Ovary (tissue), 10 donors: ENCODE measurements at places on chromosomes 6 and 20. TPM values are rescaled to one million over a fixed set of nuclear protein-coding genes. Genes with fewer than 3 reads are reported as not detected.

BFSP1 gene
- 1.5 TPM for polyA plus RNA-seq

TMEM14C gene
- 207 TPM for polyA plus RNA-seq

PBOV1 gene
- not detected for polyA plus RNA-seq

MLN gene
- not detected for polyA plus RNA-seq

FAM209B gene
- 0.22 TPM for polyA plus RNA-seq

LATS1 gene
- 10.7 TPM for polyA plus RNA-seq

TULP1 gene
- 0.50 TPM for polyA plus RNA-seq

TOX2 gene
- polyA plus RNA-seq, result 2.3 TPM

DNA sequence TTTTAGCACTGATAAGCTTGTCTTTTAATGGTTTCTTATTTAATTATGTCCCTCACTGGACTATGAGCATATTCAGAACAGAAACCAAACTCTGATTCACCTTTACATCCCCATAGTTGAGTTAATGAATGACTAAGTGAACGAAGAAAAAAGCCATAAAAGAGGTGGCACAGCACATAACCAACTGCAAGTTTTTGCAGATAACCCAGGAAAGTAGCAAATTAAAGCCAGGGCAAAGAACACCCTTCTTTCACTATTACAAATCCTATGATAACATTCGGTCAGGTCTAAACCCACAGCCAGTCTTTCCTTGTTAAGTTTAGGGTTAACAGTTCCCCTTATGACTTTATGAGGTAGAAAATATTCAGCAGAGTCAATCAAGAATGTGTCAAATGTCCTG is 102.7 kb downstream of the RIN2 start:
- DNase-seq, result no peak

DNA sequence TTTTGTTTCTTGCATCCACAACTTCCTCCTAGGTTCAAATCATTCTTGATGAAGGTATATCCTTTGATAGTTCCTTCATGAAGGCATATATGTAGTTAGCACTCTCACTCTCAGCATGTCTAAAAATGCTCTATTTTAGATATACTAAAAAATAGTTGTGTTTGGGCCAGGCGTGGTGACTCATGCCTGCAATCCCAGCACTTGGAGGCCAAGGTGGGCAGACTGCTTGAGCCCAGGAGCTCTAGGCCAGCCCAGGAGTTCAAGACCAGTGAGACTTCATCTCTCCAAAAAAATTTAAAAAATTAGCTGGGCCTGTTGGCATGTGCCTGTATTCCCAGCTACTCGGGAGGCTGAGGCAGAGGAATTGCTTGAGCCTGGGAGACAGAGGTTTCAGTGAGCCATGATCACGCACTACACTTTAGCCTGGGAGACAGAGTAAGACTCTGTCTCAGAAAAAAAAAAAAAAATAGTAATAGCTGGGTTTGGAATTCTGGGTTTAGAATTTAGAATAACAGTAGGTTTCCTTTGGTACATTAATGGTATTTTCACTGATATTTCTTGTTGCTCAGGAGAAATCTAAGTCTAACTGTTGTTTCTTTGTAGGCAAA is 7.0 kb downstream of the SERAC1 start:
- no peak for DNase-seq

GRCh38 chr20:60180986-60181385 is 222.8 kb downstream of the CDH26 start:
- DNase-seq, result no peak

GRCh38 chr6:45513213-45513618 is 135.5 kb upstream of the SUPT3H start:
- DNase-seq, result no peak

- no peak for DNase-seq
Observed at GRCh38 chr6:49698478-49698877, 14.9 kb downstream of the CRISP2 start.

- DNase-seq, result no peak
Observed at GRCh38 chr6:8060346-8060745, 3.8 kb downstream of the BLOC1S5 start.

DNA sequence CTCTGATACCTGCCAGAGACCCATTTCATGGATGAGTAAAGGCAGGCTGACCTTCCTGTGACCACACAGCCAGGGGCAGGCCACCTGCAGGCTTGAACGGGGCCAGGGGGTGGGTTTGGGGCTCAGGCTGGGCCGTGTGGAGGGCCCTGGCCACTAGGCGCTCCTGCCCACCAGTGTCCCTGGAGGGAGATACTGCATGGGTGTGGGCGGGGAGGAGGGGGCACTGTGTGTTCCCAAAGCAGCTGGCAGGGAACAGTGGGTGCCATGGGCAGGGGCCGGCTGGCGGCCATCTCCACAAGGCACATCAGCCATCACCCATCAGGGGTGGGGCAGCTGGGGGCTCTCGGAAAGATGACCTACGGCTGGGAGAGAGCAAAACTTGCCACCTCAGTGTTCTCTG is 15.4 kb downstream of the SRC start:
- peak; percentile 12 for DNase-seq

GRCh38 chr20:20741087-20742045 is 28.9 kb upstream of the RALGAPA2 start:
- DNase-seq, result no peak

DNA sequence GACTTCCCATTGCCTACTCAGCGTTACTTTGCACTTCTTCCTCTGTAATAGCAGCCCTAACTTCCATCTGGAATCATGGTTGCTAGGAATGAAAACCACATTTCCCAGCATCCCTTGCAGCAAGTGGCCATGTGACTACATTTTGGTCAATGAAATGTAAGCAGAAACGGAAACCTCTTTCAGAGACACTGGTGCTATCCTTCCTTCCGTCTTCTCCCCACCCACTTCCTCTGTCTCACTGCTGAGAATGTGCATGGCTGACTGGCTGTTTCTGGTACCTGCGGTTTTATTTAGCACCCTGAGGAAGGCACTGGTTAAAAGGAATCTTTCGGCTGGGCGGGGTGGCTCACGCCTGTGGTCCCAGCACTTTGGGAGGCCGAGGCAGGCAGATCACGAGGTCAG is 107.4 kb downstream of the SCML4 start:
- DNase-seq, result no peak

GRCh38 chr20:38156280-38156679 is 8.8 kb downstream of the TGM2 start:
- DNase-seq, result no peak

- DNase-seq, result peak; percentile 79
Observed at GRCh38 chr6:7052443-7053011, 55.2 kb upstream of the RREB1 start.

- DNase-seq, result no peak
Observed at GRCh38 chr6:170429450-170429849, 122.9 kb downstream of the FAM120B start.

- no peak for DNase-seq
Observed at GRCh38 chr20:8361006-8361652, 229.1 kb downstream of the PLCB1 start.

- no peak for DNase-seq
Observed at GRCh38 chr6:159434410-159434809, 258.6 kb downstream of the SOD2 start.

DNA sequence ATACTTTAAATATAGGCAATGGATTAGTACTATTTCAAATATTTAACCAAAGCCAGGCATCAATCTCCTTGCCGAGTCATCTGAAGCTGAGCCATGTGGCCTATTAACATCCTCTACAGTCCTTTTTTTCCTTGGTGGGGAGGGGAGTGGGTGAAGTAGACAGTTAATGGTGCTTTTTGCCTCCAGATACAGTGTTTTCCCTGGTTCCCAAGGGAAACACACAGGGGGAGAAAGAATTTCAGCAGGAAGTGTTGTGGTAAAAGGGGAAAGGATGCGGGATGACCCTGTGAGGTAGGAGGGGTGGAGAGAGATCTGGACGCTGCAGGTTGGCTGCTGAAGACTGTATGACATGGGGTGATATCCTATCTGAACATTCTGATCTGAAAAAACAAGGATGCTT is 9.6 kb downstream of the CLDN20 start:
- no peak for DNase-seq

- no peak for DNase-seq
Observed at GRCh38 chr6:82240186-82240585, 7.4 kb downstream of the IBTK start.

DNA sequence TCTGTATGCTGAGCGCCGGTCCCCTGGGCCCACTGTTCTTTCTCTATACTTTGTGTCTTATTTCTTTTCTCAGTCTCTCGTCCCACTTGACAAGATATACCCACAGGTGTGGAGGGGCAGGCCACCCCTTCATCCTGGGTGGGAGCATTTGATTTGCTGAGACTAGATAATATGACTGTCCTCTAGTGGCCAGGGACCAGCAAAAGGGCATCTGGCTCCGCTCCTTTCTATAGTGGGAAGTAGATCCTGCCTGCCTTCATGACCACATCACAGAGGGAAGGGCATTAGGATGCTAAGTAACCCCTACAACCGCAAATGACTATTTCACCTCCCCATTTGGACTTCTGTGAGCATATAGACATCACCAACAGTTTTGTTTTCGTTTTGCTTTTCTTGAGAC is 64.5 kb downstream of the TRMT6 start:
- no peak for DNase-seq

DNA sequence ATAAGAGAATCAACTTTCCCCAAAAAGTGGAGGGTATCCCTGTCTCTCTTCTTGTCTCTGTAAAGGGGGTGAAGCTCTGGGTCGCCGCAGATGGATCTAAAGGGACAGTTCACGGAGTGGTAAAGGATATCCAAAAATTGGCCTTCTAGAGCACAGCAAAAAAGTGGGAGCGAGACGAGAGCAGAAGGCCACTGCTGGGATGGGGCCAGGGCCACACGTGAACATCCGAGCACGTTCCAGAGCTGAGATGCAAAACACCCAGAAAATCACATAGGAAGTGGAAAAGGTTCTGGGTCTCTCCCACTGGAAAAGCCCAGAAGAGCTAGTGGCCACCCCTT is 837 bp downstream of the TRAM2 start:
- DNase-seq, result peak; percentile 70

- peak; percentile 83 for DNase-seq
Observed at GRCh38 chr6:31620586-31621319, at the start of gene PRRC2A. Gene PRRC2A, plus strand, starts transcription at chr6:31620715. Its CDS starts 2,075 bp downstream, at chr6:31622790.

- DNase-seq, result no peak
Observed at GRCh38 chr20:17967521-17968365, 851 bp downstream of the SNX5 start.

GRCh38 chr6:135046912-135047311 is 7.7 kb downstream of the HBS1L start:
- DNase-seq, result no peak

DNA sequence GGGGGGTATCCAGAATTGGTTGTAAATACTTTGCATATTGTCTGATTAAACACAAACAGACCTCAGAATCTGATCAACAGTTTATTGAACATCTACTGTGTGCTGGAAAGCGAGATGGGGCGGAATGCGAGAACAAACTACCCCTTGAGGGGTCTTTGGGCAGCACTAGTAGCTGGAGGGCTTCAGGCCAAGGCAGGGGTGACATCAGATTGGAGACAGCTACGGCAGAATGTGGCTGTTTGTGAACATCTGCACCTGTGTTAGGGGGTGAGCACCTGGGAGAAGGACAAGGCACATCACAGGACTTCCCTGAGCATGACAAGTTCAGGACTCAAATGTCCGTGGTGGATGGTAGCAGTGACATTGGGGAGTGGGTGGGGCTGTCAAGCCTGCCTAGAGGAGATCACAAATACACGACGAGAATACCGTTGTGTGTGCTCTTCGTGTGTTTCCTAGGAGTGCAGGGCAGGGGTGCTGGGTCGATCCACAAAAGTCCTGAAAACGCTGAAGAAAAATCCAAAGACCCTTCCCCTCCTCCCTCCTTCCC is 59.5 kb downstream of the SRC start:
- DNase-seq, result no peak

DNA sequence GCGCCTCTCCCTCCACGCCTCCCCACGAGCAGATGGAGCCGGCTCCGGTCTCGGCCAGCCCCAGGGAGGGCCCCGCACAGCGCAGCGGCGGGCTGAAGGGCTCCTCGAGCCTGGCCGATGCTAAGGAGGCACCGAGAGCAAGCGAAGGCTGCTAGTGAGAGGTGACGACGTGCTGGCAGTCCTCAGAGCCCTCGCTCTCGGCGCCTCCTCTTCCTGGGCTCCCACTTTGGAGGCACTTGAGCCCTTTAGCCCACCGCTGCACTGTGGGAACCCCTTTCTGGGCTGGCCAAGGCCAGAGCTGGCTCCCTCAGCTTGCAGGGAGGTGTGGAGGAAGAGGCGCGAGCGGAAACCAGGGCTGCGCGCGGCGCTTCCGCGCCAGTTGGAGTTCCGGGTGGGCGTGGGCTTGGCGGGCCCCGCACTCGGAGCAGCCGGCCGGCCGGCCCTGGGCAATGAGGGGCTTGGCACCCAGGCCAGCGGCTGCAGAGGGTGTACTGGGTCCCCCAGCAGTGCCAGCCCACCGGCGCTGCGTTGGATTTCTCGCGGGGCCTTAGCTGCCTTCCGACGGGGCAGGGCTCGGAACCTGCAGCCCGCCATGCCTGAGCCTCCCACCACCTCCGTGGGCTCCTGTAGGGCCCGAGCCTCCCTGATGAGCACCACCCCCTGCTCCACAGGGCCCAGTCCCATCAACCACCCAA is 2.5 kb upstream of the TMEM14C start:
- DNase-seq, result peak; percentile 54

- DNase-seq, result peak; percentile 12
Observed at GRCh38 chr6:158642097-158642601, 2.4 kb downstream of the DYNLT1 start.

DNA sequence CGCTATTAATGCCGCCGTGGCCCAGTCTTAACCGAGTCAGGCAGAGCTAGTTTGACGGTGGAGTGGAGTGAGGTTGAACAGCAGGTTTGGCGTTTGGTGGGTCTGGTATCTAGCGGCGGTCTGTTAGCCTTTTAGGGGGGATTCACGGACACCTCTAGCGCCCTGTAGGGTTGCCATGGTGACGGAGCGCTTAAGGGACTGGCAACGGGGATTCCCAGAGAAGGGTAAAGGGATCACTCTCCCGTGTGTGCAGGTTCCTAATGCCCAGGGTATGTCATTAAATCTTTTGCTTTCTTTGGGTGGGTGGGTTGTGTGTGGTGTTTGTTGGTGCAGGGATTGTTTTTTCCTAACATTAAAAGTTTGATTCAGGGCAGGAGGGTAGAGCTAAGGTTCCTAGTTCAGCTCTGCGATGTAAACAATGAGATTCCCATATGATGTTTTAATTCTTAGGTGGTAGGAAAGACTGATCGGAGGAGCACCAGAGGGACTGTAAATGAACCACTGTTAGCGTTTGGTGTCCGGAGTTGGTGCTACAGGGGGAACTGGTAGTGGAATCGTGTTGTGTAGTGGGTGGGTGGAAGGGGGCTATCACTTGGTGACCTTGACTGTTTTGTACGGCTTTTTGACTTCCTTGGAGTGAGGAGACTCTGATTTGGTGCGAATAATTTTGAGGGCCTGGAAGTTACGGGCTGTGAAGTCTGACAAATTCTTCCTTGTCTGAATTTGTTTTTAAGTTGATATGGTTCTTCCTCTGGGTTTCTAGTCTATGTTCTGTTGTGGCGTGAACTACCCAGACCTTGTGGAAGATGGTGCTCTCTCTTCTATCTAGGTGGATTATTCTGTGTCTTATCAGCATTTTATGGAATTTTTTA is 5.0 kb downstream of the BRD2 start:
- peak; percentile 52 for DNase-seq

GRCh38 chr6:24827162-24827561 is 28.4 kb upstream of the ARMH2 start:
- DNase-seq, result no peak
